Progenitor cell of endocrine pancreas (in vitro differentiated cells): ENCODE measurements at places on chromosomes 3 and 15. TPM values are rescaled to one million over a fixed set of nuclear protein-coding genes. Genes with fewer than 3 reads are reported as not detected.
A peak's percentile ranks its signal among the peaks of the same experiment; 100 is the strongest.

DNA sequence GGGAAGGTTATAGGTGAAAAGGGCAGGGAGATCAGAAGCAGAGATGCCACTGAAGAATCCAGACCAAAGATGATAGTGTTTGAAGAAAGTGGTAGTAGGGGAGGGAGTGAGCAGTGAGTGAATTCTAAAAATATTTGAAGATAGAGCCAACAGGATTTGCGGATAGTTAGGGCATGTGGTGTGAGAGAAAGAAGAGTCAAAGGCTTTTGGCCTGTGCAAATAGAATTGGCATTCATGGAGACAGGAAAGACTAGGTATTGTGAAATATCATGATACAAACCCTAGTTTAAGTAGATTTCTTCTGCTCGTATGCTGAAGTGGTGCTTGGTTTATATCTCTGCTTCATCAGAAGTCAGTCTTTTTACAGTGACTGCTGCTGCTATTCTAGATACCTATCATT, 224.2 kb upstream of the CFAP20DC start:
- H3K27ac ChIP-seq, result peak overlapping the region; percentile 23
- H3K36me3 ChIP-seq, result no peaks in the 10 kb centered on the region
- H3K27me3 ChIP-seq, result peaks cover 5% of the 10 kb centered on the region
- DNase-seq, result no peak
- peaks cover 2% of the 10 kb centered on the region for H3K4me1 ChIP-seq

DNA sequence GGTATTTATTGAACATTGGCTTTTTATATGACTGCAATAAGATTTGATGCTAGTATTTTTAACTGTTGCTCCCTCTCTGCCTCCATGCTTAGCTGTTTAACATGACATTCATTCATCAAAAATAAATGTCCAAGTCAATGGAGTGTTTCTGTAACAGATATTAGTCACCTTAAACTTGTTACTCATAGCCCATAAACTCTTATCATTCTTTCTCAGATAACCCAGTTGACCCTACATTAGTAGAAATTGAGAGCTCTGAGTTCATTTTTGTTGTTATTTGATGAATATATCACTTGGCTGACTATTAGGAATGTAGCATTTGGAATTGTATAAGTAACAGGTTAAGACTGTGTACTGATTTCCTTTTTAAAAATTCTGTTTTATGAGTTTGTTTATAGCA, 201.1 kb downstream of the UBE2E2 start:
- no peak overlapping the region for H3K27ac ChIP-seq
- no peaks in the 10 kb centered on the region for H3K36me3 ChIP-seq
- H3K4me3 ChIP-seq, result no peak overlapping the region
- H3K27me3 ChIP-seq, result no peaks in the 10 kb centered on the region
- H3K4me1 ChIP-seq, result peaks cover 7% of the 10 kb centered on the region
- DNase-seq, result no peak

ZNF501 gene
- total RNA-seq, result 6.7 and 7.5 TPM in 2 replicates

BFSP2 gene
- not detected in 2 replicates for total RNA-seq

GRCh38 chr3:51539291-51539941, 897 bp downstream of the RAD54L2 start:
- peak overlapping the region; percentile 97 for H3K27ac ChIP-seq
- no peaks in the 10 kb centered on the region for H3K27me3 ChIP-seq
- H3K4me3 ChIP-seq, result peak overlapping the region; percentile 94
- peaks cover 2% of the 10 kb centered on the region for H3K36me3 ChIP-seq
- H3K4me1 ChIP-seq, result peaks cover 25% of the 10 kb centered on the region

DNA sequence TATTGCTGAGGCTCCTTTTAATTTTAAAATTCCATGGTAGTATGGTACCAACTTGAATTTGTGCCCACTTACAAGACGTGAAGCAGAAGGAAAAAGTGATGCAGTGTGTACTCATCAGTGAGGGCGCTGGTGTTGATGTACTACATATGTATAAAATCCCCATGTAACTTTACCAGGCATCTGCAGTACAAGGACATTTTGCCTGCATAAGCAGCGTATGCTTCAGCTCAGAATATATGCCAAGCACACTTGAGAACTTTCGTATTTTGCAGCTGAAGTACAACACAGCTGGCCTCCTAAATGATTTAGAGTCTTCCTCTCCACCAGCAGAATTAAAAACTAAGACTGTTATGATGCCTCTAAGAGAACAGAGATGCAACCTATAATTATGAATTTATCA, 108.9 kb downstream of the RYR3 start:
- peaks cover 5% of the 10 kb centered on the region for H3K27me3 ChIP-seq
- H3K4me1 ChIP-seq, result no peaks in the 10 kb centered on the region
- no peak for DNase-seq
- no peak overlapping the region for H3K27ac ChIP-seq
- H3K4me3 ChIP-seq, result no peak overlapping the region

GRCh38 chr3:147371140-147371539, 35.2 kb downstream of the ZIC4 start:
- H3K27me3 ChIP-seq, result peaks cover 98% of the 10 kb centered on the region
- H3K27ac ChIP-seq, result peak overlapping the region; percentile 49
- no peaks in the 10 kb centered on the region for H3K4me1 ChIP-seq
- no peaks in the 10 kb centered on the region for H3K36me3 ChIP-seq
- DNase-seq, result no peak

IGDCC3 gene
- total RNA-seq, result 125 and 138 TPM in 2 replicates

LRRC28 gene
- total RNA-seq, result 36.5 and 44.9 TPM in 2 replicates

RPLP1 gene
- total RNA-seq, result 1,112 and 1,115 TPM in 2 replicates

GHSR gene
- total RNA-seq, result not detected in 2 replicates

DNA sequence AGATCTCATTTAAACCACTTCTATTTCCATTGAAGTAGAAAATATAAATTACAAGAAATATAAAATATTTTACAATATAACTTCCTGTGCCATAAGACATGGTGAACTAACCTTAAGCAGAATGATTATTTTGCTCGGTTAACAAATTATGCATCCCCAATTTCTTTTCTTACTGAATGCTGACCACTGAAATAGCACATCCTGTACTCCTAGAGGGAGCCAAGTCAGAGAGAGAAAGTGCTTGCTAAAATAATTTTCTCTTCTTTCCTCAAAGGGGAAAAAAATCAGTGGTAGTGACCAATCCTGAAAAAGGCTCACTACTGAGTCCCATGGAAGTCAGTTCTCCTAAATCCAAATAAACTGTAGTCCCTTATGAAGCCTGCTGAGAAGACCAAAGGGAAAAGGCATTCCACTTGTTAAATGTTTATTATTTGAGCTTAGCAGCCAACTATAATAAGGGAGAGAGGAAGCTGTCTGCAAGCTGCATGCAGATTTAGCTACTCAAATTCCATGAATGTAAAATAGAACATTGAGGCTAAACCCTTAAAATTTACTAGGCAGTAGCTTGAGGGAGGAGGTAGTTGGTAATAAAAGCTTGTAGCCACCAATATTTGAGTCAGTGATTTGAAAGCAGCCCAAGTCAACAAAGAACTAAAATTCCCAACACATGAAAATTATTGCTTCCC, 33.1 kb downstream of the CEP152 start:
- H3K4me1 ChIP-seq, result peaks cover 5% of the 10 kb centered on the region
- no peak for DNase-seq
- H3K36me3 ChIP-seq, result peaks cover 6% of the 10 kb centered on the region
- H3K4me3 ChIP-seq, result no peak overlapping the region
- no peak overlapping the region for H3K27ac ChIP-seq

GRCh38 chr3:190004656-190005055, 116.0 kb downstream of the P3H2 start:
- H3K4me3 ChIP-seq, result no peak overlapping the region
- H3K27me3 ChIP-seq, result peaks cover 39% of the 10 kb centered on the region
- DNase-seq, result no peak
- no peak overlapping the region for H3K27ac ChIP-seq
- H3K4me1 ChIP-seq, result peaks cover 11% of the 10 kb centered on the region

- DNase-seq, result no peak
- no peak overlapping the region for H3K4me3 ChIP-seq
- no peak overlapping the region for H3K27ac ChIP-seq
- H3K27me3 ChIP-seq, result peaks cover 21% of the 10 kb centered on the region
- H3K4me1 ChIP-seq, result no peaks in the 10 kb centered on the region
Measured at GRCh38 chr3:194982472-194982871, 288.5 kb downstream of the XXYLT1 start.

GRK7 gene
- total RNA-seq, result 0.14 TPM in 1 of 2 replicates, not detected in the other

- no peak for DNase-seq
- no peaks in the 10 kb centered on the region for H3K4me1 ChIP-seq
- H3K27ac ChIP-seq, result no peak overlapping the region
- no peak overlapping the region for H3K4me3 ChIP-seq
- H3K27me3 ChIP-seq, result peaks cover 4% of the 10 kb centered on the region
Measured at GRCh38 chr3:71872256-71872655, 87.3 kb upstream of the PROK2 start.

CHL1 gene
- total RNA-seq, result 24.7 and 32.5 TPM in 2 replicates

DNA sequence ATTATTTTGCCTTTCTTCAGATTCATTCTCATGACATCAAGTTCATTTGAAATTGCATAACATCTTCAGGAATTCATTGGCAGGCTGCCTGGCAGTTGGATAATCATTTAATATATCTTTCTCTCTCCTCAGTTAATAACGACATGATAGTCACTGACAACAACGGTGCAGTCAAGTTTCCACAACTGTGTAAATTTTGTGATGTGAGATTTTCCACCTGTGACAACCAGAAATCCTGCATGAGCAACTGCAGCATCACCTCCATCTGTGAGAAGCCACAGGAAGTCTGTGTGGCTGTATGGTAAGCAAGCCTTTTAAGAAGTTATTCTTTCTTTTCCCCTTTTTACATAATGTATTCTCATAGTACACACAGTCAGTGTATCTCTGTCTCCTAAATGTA, 38.2 kb downstream of the TGFBR2 start:
- peaks cover 11% of the 10 kb centered on the region for H3K4me1 ChIP-seq
- peak overlapping the region; percentile 51 for H3K27ac ChIP-seq
- no peaks in the 10 kb centered on the region for H3K27me3 ChIP-seq
- no peak for DNase-seq
- H3K36me3 ChIP-seq, result peaks cover 26% of the 10 kb centered on the region

INKA1 gene
- not detected in 2 replicates for total RNA-seq

PDZRN3 gene
- total RNA-seq, result 28.7 and 31.0 TPM in 2 replicates

DNA sequence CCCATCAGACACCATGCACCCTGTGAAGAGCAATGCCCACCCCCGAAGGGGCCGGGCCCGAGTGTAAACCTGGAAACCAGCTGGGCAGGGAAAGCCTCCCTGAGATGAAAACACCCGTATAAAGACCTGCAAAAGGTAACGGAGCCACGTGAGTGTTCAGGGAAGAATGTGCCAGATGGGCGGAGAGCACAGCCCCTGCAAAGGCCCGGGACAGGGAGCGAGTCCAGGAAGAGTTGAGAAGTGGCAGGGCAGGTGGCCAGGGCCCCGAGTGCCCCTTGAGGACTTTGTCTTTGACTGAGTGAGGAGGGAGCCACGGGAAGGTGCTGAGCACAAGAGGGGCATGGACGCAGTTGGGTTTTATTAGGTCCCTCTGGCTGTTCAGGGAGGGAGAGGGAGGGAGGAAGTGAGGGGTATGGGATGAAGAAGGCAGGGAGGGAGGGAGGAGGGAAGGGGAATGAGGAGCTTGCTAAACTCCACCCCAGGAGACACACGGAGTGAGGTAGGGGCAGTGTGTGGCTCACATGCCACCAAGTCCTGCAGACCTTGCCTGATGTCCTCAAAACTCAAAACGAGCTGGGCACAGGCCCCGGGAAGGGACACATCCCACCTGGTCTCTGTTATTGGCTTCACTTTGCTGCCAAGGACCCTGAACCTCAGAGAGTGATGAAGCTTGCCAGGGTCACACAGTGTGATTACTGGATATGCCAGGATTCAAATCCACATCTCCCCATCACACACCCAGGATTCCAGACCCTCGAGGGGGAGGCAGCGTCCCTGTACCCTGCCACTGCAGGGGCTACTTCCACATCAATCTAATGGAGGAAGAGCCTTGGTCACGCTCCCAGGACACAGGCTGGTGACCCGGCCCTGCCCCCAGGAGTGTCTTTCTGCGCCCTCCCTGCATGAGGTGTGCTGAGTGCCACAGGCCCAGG, 49.1 kb upstream of the IQSEC1 start:
- peaks cover 3% of the 10 kb centered on the region for H3K27me3 ChIP-seq
- H3K4me1 ChIP-seq, result no peaks in the 10 kb centered on the region
- H3K4me3 ChIP-seq, result no peak overlapping the region
- H3K27ac ChIP-seq, result no peak overlapping the region

C3orf20 gene
- 0.13 and 0.19 TPM in 2 replicates for total RNA-seq

DNA sequence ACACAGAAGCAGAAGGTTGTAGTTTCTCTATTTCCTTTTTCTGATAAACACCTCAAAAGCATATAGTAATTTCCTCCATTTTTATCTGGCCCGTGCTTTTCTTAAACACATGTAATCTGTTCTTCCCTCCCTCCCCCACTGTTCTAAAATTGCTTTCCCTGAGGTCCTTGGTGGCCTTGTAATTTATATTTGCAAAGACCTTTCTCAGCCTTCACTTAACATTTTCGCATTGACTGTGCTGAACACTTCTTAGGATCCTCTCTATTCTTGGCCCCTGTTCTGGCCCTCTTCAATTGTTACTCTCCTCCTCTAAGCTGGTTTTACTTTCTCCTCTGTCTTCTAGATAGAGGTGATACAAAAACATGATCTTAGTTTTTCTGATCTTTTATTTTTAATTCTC, 28.3 kb downstream of the GAP43 start:
- no peak for DNase-seq
- no peaks in the 10 kb centered on the region for H3K36me3 ChIP-seq
- H3K27me3 ChIP-seq, result peaks cover 5% of the 10 kb centered on the region
- H3K4me3 ChIP-seq, result no peak overlapping the region

EPHB1 gene
- total RNA-seq, result 1.8 and 2.2 TPM in 2 replicates

HCLS1 gene
- total RNA-seq, result 0.46 and 0.73 TPM in 2 replicates

GOLGA6D gene
- total RNA-seq, result 0.13 TPM in 1 of 2 replicates, not detected in the other

GRCh38 chr15:88803920-88804247, 648 bp downstream of the ACAN start:
- H3K27ac ChIP-seq, result no peak overlapping the region
- DNase-seq, result no peak
- H3K36me3 ChIP-seq, result no peaks in the 10 kb centered on the region
- H3K4me3 ChIP-seq, result peak overlapping the region; percentile 67
- peaks cover 75% of the 10 kb centered on the region for H3K27me3 ChIP-seq

DNA sequence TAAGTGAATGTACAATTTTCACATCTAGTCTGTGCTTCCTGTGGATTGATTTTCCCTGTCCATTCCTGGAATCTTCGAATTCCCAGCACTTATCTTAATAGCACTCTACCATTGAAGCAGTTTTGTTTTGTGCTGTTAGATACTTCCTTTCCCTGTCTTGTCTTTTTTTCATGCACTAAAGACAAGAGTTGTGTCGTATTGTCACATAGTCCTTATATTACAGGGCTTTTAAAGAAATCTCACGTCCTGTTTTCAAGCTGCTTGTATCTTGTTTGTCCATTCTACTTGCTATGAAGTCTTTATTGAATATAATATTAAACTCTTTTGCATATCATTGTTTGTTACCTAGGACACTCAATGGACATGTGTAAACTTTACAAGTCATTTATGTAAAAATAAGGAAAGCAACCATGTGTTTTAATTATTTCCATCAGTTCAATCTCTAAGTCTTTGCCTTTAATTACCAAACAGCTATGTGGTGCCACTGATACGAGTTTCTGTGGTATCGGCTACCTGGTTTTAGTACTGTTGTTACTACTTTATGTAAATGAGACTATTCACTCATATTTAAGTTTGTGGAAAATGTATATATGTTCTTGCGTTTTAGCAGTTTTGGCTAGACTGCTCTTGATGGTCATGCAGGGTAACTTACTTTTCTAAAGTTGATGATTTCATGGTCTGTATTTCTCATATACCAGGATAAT, 10.3 kb downstream of the PIK3CA start:
- H3K36me3 ChIP-seq, result no peaks in the 10 kb centered on the region
- no peak for DNase-seq
- H3K4me3 ChIP-seq, result no peak overlapping the region
- no peak overlapping the region for H3K27ac ChIP-seq
- peaks cover 4% of the 10 kb centered on the region for H3K4me1 ChIP-seq
- no peaks in the 10 kb centered on the region for H3K27me3 ChIP-seq

GRCh38 chr15:40696228-40696627, 1.3 kb downstream of the RAD51 start:
- no peak for DNase-seq
- peaks cover 10% of the 10 kb centered on the region for H3K4me1 ChIP-seq
- H3K27ac ChIP-seq, result no peak overlapping the region
- no peaks in the 10 kb centered on the region for H3K27me3 ChIP-seq
- peaks cover 5% of the 10 kb centered on the region for H3K36me3 ChIP-seq
